ENCODE measurements at places on chromosomes 5 and 9.

DNA sequence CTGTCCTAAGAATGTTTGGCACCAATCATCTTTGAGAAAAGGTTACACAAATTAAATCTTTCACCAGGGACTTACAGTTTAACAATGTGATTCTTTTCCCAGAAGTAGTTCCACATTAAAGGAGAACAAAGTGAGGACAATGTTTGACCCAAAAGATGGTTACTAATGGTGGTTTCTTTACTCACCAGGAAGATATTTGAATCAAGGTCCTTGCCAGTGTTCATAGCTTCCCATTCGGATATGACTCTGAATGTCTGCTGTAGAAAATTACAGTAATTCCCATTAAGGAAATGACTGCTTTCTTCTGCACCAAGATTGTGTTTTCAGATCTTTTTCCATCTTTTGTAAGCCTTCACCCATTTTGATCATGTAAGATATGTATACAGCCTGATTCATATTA lies 114.6 kb upstream of the ADAMTSL1 start:
- DNase-seq: no peak

DNA sequence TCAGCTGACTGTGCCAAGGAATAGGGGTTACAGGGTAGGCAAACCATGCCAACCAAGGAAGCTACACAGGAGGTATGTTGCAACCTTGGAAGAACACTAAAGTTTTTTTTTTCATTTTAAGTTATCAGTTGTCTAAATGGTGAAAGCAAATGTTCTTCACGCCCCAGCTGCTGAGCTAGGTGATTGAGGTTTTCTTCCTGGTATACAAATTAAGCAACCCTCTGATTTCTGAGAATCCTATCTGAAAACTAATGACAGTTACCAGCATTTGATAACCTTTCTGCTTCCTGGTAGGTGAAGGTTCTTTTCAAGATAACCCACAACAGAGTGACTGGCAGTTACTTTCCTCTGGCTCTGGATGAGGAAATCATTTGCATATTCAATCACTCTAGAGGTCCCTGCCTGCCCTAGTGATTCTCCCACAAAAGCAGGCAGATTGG lies 194.9 kb downstream of the ATP10B start:
- no peak for DNase-seq

DNA sequence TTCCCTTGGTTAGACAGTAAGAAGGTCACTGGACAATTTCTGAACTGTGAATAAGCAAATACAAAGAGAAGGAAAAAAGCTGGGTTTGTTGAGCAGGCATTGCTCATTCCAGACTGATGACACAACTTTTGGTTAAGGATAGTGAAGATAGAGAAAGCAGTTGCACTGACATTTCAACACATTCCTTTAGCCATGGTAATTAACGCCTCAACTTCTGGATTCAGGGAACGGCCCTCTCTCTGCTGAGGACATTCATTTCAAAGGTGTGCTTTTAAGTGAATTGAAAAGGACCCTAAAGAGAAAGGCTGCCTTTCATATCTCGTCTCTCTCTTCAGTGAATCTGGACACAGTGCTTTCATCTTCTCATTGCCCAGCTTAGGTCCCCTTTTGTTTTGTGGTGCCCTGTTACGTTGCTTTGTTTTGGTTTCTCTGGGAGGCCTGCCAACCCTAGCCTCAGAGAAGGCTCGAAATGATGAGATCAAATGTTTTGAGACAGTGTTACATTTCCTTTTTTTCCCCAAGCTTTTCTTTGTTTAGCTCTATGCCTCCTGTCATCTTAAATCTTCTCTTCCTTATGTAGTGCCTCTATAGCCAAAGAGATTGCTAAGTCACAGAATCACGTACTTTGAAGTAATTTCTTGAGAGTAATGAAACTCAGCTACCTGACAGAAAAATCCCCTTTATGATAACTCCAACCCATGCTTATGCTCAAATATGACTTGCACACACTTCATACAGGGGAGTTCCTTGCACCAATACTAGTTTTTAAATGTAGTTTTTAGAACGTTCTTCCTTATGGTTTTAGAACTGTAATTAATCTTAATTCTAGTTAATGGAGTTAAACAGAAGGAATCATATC lies 94.4 kb upstream of the IFNE start:
- DNase-seq: no peak

DNA sequence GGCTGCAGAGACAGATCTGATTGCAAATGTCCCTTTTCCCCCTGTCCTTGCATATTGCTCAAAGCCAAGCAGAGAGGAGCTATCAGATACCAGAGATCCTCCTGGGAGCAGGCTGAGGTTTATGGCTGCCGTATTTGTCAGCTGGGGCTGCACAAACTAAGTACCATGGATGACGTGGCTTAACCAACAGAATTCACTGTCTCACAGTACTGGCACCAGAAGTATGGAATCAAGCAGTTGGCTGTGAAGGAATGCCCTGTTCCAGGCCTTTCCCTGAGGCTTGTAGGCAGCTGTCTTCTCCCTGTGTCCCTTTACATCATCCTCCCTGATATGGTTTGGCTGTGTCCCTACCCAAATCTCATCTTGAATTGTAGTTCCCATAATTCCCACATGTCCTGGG lies 2.6 kb downstream of the CFAP90 start:
- DNase-seq: no peak

DNA sequence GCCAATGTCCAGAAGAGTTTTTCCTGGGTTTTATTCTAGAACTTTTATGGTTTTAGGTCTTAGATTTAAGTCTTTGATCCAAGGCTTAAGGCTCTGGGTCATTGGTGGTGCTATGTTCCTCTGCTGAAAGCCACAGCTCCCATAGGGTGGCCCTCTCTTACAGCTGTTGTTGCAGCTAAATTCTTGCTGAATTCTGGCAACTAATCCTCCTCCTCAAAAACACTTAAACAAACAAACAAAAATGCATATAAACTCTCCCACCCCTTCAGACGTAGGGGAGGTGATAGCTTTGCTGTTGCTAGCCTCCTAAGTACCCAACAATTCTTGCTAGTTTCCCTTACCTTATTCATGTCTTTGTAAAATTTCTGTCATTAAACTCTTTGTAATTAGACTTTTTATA lies 30.2 kb downstream of the IQGAP2 start:
- DNase-seq: no peak

GRCh38 chr9:8143677-8144076 lies 344.1 kb upstream of the DMAC1 start:
- DNase-seq: no peak

- DNase-seq: no peak
Observed at GRCh38 chr9:120625222-120625621, 45.3 kb upstream of the CDK5RAP2 start.

GRCh38 chr9:132381966-132382541 lies 24.6 kb downstream of the TTF1 start:
- DNase-seq: no peak

DNA sequence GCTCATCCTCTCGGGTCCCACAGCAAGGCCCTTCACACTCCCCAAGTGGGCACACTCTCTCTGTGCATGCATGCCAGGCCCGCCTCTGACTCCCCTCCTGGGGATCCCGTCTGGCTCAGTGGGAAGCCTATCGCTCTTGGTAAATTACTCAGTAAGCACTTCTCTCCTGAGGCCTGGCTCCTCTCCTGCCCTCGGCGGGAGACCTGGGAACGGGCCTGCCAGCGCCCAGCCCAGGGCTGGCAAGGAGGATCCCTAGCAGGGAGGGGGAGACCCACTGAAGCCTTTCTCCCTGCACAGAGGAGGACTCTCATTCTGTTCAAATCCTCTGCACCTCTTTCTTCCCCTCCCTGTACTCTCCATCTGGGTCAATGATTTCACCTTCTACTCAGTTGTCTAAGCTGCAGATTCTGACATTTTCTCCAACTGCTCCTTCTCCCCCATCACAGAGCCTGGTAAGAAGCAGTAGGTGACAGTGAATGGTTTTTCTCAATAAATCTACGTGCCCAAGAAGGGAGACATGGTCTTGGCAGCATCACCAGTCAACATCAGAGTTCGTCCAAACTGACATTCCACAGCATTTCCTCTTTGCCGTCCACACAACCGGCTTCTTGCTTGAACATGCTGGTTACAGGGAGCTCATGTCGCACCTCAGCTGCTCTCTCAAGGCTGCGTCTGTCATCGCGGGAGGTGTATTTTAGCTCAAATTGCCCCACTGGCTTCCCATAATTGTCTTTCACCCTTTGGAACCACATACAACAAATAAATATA lies 81.9 kb downstream of the GPR21 start:
- no peak for DNase-seq

DNA sequence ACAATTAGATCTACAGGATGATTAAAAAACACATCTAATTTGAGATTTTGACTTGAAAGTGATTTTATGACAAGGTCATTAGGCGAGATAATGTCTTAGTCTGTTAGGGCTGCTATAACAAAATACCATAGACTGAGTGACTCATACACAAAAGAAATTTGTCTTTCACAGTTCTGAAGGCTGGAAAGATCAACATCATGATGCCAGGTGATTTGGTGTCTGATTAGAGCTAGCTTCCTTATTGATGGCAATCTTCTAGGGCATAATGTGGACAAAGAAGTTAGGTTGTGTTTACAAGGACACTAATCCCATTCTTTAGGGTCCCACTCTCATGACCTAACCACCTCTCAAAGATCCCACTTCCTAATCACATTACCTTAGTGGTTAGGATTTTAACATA lies 256.7 kb downstream of the TUSC1 start:
- no peak for DNase-seq

GRCh38 chr9:105007143-105007542 lies 79.2 kb upstream of the ABCA1 start:
- DNase-seq: no peak

- no peak for DNase-seq
Observed at GRCh38 chr5:172873513-172873912, 39.5 kb downstream of the ERGIC1 start.

- DNase-seq: no peak
Observed at GRCh38 chr5:98321361-98321760, 452.1 kb upstream of the RGMB start.

DNA sequence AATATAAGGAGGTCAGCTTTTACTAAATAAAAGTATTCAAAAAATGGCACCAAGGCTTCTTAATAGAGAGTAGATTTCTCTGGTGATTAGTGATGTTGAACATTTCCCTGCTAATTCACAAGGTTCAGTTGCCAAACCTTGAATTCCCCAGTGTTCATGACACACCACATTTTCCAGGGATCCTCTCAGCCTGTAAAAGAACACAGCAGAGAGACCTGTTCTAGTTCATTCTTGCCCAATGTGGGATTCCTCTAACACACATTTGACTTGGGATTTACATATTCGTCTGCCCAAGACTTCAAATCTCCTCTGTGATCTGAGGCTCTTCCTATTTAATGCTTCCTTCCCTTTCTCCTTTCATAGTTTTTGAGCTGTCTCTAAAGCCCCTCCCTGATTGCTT lies 273.2 kb upstream of the CDH9 start:
- DNase-seq: no peak

GRCh38 chr9:36276781-36277181 lies 18.5 kb upstream of the GNE start:
- no peak for DNase-seq

GRCh38 chr5:179777909-179778308 lies 15.9 kb upstream of the LTC4S start:
- DNase-seq: no peak

- DNase-seq: no peak
Observed at GRCh38 chr5:165574100-165574499, 2068.7 kb downstream of the MAT2B start.

- DNase-seq: no peak
Observed at GRCh38 chr5:89267788-89268187, 384.8 kb upstream of the MEF2C start.

- DNase-seq: no peak
Observed at GRCh38 chr9:82606492-82607382, 456.2 kb downstream of the RASEF start.

DNA sequence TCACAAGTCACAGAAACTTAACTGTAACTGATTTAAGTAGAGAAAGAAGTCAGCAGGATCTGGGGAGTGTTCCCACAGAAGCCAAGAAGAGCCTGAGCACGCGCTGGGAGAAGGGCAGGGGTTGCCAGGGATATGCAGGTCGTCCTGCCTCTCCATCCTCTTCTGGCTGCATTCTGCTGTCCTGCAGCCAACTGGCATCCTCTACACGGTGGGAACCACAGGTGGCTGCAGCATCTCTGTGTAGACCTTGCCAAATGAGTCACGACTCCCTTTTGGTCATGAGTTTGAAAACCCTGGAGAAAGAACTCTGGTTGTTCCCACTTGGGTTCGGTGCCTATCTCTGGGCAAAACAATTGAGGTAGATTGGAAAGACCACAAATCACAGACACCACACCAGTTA lies 38.4 kb upstream of the PCA3 start:
- no peak for DNase-seq

DNA sequence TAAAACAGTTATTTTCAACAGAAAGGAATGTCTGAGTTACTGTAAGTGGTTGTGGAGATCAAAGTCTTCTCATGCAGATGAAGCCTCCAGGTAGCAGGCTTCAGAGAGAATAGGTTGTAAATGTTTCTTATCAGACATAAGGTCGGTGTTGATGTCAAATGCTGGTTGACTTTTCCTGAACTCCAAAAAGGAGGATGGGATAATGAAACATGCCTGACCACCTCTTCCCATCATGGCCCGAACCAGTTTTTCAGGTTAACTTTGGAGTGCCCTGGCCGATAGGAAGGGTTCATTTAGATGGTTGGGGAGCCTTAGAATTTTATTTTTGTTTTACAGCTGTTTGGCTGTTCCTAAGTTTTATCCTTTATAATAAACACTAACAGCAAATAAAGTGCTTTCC lies 478.4 kb downstream of the ACTL7B start:
- DNase-seq: no peak

DNA sequence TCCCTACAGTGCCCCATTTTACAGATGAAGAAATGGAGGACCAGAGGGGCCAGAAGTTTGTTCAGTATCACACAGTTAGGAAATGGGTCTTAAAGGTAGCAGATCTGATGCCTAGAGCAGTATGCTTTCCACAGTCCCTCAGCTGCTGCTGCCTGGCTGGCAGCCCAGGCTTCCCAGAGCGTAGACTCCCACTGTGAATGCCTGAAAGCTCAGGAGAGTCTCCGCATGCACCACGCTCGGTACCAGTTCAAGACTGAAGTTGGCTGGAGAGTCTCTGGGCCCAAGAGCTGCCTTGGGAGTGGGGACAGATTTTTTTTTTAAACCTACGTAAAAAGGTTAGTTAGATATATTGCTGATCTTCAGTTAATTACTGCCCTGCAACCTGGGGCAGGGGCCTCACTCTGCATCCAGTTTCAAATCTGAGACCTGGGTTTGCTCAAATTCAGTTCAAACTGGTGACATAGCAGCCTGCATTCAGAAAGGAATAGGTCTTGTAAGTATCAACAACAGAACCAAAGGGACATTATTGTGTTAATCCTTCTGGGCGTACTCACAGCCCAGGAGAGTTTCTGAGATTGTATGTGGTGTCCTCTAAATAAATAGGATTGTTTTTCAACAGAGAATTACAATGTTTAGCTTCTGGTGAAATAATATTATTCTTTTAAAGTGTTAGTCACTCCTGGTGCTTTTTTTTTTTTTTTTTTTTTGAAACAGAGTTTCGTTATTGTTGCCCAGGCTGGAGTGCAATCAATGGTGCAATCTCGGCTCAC lies 8.3 kb downstream of the NANS start:
- DNase-seq: no peak

DNA sequence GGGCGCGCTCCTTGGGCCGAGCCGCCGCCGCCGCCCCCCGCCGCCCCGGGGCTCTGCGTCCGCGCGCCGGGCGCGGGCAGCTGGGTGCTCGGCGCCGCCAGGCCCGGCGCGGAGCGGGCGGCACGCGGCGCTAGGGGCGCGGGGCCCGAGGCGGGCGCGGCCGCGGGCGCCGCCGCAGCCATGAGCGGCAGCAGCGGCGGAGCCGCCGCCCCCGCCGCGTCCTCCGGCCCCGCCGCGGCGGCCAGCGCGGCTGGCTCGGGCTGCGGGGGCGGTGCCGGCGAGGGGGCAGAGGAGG lies 351 bp downstream of the TRIO start:
- DNase-seq: no peak

Data from cortex of kidney (tissue), 1 donor.